ENCODE measurements at places on chromosomes 7 and 10.

- no peak for DNase-seq
Measured at GRCh38 chr7:48140001-48140681, 31.1 kb upstream of the ABCA13 start.

- no peak for DNase-seq
Measured at GRCh38 chr7:139124084-139124914, 14.8 kb upstream of the ZC3HAV1 start.

- no peak for DNase-seq
Measured at GRCh38 chr7:151394076-151395035, 15.5 kb downstream of the WDR86 start.

DNA sequence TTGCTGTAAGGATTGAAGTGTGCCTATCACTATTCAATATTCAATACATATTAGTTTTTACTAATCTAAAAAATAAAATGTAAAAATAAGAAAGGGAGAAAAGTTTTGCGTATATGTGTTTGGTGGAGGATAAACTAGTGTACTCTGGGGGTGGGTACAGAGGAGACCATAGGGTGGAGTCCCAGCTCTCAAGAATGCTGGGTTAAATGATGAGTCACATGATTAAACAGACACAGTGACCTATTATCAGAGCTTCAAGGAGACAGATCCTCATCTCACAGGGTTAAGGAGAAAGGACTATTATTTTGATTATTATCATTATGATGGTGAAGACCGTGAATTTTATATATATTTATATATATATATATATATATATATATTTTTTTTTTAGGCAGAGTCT is 77.5 kb downstream of the AFAP1L2 start:
- DNase-seq, result no peak

DNA sequence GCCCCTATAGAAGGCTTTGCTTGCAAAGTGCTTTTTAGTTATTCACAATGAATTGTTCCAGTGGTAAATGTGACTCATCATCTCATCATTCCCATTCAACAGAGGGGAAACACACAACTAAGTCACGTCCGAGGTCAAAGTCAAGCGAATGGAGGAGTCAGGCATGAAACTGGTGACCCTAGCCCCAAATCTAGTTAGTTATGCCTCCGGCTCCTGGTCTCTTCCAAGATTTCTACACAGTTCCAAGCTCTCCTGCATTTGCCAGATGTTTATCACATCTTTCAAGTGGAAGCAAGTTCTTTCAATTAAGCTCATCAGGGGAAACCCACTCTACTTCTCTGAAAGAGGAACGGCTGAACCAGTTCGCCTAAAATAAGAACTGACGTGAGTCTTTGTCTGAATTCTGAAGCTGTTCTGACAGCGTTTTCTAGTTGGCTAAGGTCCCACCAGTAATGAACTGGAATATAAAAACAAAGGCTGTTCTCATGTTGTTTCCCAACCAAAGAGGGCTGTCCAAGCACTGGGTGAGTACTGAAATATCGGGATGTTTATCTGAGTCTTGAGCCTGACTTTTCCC is 140.9 kb upstream of the NRBF2 start:
- DNase-seq, result no peak

DNA sequence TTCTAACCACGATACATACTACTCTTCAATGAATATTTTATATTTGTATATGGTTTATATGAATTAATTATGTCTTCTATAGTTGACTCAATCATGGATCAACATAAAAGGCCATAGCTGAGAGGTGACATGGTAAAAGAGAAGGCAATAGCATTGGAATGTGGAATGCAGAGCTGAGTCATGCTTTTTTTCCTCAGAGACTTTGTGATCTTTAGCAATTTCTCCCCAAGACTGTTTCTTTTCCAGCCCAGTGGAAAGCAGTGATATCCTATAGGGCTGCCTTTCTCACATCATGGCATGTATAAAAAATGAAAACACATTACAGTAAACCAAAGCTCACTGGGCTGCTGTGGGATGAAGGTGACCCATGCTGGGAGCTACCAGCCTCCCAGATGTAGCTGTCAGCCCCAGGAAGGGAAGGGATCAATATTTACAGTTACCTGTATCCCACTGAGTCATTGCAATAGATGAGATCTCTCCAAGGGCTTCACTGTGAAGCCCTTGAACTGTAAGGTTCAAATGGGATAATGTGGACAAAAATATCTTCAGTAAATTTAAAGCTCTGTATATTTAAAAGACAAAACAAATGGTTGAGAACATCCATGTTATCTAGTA is 30.2 kb downstream of the SLC39A12 start:
- DNase-seq, result no peak

GRCh38 chr10:118369641-118370205 is 27.6 kb upstream of the FAM204A start:
- DNase-seq, result no peak
